Stimulated activated CD4-positive, alpha-beta T cell treated with anti-CD3 and anti-CD28 coated beads, Interleukin-2, amount 100 ng/mL, for 24 hours (primary cell): ENCODE measurements at places on chromosomes 12 and 14.
A peak's percentile ranks its signal among the peaks of the same experiment; 100 is the strongest.

DNA sequence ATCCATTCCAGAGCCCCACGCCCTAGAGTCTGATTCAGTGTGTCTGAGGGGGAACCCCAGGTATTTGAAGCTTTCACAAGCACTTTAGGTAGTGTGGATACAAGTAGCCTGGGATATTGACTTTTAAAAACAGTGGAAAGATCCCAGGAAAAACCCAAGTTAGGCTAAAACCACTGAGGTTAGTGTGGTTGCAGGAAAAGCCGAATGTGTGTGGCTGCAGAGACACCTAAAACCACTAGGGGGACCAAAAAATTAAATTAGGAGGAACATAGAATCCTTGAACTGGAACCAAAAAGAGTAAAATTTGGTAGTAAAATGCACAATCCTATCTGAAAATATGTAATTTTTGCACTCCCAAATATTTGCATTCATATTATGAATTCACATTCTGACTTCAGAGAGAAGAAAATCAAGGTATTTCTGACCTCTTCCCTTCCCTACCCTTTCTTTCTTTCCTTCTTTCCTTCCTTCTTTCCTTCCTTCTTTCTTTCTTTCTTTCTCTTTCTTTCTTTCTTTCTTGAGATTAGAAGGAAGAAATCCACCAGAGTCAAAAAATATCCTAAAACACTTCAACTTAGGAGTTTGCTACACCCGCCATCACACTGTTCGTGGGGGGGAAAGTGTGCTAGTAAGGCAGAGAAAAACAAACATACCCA, 37.8 kb downstream of the SLCO1A2 start:
- peak; percentile 2 for DNase-seq

DNA sequence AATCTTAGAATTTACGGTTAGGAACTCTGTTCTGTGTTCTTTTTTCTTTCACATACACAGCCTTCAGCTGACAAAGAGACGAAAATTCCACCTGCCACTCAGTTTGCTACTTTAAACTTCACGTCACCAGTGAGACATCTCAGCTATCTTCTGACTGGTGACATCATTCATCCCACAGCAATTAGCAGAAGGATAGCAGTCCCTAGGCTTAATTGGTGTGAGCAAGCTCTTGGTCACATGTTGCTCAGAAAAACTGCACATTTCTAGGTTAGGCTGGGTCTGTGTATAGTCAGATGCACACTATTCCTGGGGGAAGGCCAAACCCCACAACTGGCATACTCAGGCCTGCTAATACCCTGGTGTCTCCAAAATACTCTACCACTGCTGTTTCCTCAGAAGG, 23.9 kb downstream of the SLC7A7 start:
- no peak for DNase-seq

DNA sequence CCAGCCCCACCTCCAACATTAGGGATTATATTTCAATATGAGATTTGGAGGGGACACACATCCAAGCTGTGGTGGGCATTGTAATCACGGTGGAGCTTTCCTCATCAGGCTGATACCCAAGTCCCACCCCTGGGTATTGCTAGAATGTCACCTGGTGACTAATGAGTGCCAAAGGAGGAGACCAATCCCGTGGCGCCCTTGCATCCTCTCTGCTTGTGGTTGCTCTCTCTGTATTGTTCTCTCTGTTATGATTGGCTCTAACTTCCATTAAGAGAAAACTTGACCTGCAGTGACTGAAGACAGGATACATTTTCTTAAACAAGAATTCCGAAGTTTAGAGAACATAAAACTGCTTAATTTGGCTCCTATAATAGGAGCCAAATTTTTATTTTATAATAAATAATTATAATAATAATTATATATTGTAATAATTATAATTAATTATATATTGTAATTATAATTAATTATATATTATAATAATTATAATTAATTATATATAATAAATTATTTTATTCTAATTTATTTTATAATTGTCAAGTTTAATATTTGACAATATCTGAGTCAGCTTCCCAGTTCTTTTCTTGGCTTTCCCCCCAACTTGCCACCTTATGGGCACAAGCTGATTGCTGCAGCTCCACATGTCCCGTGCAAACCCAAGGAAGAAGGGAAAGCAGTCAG, 420.1 kb downstream of the DIO2 start:
- no peak for DNase-seq

- no peak for DNase-seq
Observed at GRCh38 chr14:24086193-24086955, 7.7 kb upstream of the PCK2 start.

DNA sequence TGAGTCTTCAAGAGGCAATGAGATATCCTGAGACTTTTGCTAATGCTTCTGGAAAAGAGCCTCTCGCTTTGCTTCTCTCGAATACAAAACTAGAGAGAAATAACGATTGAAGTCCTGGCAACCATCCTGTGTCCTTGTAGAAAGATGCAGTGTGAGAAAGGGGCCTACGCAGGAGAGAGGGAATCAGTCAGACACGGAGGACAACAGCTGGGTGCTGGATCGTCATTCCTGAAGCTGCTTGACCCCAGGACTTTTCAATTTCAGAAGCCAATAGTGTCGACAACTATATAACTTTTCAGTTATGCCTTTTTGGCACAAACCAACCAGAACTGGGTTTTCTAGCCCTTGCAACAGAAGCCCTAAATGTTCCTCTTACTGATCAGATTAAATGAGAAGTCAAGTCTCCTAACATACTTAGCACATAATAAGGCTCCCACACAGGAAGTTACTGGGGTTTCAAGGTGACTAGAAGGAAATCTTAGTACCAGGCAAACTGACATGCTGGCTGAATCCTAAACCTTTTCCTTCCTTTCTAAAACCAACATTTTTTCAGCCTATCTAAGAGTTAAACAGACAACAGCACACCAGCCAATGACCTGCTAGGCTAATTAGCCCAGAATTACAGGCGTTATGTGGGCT, 755.6 kb downstream of the MED13L start:
- no peak for DNase-seq

DNA sequence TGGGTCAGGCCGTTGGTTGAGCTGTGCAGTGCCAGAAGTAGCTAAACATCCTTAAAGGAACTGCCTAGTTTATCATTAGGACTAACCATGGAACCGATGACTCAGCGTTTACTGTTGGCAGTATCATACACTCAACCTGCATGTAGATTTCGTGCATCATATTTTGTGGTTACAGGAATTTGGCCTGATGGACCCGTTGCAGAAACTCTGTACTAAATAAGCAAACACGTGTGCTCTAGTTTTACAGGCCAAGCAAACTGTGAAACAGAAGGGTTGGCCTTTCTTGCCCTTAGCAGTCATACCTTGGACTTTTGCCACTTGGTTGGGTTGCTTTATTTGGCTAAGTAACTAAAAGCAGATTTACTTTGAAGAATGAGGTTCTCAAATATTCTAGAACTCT, 35.6 kb downstream of the DGLUCY start:
- DNase-seq: no peak

DNA sequence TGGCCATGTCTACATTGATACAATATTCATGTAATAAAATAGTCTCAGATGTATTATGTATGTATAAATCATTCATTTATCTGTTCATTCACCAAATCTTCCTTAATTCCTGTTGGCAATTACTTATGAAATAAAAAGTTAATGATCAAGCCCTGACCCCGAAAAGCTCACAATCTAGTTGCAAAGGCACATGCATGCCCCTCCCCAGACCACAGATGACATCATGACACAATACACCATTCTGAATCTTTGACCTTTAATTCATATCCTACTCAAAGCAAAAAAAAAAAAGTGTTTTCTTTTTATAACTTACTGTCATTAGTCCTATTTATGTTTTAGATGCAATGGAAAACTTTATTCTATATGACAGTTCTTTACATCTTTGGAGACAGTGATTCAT, 346.9 kb downstream of the PRKD1 start:
- no peak for DNase-seq

DNA sequence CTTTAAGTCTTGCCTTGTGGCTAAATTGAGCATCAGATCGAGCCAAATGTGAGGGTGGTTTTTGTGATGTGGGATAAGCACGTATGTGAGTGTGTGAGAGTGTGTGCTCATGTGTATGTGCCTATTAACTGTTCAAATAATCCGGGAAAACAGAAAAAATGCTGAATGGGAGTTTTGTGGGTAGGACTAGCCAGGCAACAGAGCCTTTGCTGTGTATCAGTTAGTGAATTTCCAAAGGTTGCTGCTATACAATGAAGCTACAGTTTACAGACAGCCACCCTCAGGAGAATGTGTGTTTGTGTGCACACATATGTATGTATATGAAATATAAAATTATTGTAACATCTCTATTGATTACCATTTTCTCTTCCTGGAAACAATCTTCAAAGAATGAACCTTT, 154.0 kb downstream of the SOX5 start:
- DNase-seq: no peak

DNA sequence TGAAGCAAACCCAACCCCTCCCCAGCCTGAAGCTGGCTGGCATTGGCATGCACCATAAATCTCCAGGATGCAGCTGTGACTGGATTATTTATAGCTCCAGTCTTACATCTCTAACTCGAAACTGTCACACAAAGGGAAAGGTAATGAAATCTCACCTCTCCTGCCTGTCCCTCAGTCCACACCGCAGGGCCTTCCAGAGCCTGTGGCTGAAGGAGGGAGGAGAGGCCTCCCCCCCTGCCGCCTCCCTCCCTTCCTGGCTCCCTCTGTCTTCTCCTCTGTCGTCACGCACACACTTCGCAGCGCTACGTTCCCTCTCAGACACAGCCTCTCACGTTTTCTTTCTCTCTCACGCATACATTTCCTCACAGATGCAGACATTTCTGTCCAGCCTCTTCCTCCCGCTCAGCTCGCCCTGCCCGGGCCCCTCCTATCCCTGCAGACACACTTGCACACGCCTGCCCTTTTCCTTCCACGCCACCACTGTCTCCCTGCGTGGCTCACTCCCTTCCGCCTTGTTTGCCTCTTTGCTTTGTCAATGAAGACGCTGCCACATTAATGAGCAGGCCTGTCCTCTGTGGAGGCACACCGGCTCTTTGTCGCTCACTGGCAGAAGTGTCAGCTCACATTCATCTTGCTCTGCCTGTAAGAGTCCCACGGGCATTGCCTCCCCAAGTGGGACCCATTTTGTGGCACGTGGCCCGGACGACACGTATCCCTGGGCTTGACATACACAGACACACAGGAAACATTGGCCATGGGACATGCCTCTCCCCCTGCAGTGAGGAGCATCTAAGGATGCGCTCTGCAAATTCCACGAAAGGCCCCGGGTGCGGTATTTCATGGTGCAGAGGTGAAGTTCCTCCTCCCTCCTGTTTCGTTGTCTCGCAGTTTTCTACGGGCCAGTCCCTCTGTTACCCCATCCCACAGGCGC, 27.9 kb downstream of the IRF2BPL start:
- no peak for DNase-seq

DNA sequence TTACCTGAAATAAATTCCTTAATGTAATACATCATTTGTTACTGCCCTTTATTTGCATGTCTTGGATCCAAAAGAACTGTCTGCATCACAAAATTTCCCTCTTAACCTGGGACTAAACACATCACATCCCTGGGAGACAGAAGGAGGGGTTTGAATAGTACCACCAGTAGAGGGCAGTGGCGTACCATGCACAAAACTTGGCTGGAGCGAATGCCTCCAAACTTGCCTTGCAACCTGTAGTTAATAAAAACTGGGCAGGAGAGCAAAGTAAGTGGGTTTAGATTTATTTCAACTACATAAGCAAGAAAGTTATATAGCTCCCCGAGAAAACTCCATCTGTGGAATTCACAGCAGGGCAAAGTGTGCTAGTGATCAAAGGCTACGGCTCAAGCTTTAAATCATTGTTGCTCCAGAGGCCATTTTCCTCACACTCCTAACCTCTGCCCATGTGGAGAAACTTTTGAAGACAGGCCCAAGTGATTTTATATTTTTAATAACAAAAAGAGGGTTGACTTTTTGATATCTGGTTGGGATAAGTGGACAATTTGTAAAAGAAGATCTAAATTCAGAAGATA, 1176.7 kb upstream of the SEL1L start:
- peak; percentile 53 for DNase-seq

GRCh38 chr12:93673084-93673483, 4.1 kb upstream of the CRADD start:
- no peak for DNase-seq

GRCh38 chr12:52647601-52648000, 4.4 kb downstream of the KRT2 start:
- DNase-seq: no peak

- no peak for DNase-seq
Observed at GRCh38 chr12:124543590-124544310, 23.7 kb downstream of the NCOR2 start.

DNA sequence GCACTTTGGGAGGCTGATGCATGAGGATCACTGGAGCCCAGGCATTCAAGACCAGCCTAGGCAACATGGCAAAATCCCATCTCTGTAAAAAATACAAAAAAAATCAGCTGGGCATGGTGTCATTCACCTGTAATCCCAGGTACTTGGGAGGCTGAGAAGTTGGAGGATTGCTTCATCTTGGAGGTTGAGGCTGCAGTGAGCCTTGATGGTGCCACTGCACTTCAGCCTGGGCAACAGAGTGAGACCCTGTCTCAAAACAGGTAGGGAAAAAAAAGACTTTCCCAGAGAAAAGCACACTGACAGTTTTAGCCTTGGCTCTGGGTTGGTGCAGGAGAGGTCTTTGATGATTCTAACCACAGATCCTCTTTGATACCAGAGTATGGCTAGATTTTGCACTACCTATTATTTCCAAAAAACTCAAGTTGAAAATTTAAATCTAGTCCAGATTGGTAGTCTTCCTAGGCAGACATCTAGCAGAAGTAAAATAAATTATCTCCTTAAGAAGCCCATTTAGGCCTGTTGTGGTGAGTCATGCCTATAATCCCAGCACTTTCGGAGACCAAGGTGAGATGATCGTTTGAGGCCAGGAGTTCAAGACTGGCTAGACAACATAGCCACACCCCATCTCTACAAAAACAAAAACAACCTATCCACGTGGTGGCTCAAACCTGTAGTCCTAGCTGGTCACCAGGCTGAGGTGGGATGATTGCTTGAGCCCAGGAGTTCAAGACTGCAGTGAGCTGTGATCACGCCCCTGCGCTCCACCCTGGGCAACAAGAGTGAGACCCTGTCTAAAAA, 18.6 kb downstream of the LARP4 start:
- DNase-seq: no peak

GRCh38 chr14:36935976-36936678, 236.3 kb downstream of the SLC25A21 start:
- DNase-seq: no peak
